ENCODE measurements at places on chromosomes 7 and 10. TPM values are rescaled to one million over a fixed set of nuclear protein-coding genes. Genes with fewer than 3 reads are reported as not detected.

- H3K27ac ChIP-seq: no peak overlapping the region
- no peaks in the 10 kb centered on the region for H3K4me1 ChIP-seq
- H3K4me3 ChIP-seq: no peak overlapping the region
- H3K27me3 ChIP-seq: peaks cover 30% of the 10 kb centered on the region
- H3K36me3 ChIP-seq: no peaks in the 10 kb centered on the region
Observed at GRCh38 chr10:94286901-94287300, 75.8 kb downstream of the NOC3L start.

DNA sequence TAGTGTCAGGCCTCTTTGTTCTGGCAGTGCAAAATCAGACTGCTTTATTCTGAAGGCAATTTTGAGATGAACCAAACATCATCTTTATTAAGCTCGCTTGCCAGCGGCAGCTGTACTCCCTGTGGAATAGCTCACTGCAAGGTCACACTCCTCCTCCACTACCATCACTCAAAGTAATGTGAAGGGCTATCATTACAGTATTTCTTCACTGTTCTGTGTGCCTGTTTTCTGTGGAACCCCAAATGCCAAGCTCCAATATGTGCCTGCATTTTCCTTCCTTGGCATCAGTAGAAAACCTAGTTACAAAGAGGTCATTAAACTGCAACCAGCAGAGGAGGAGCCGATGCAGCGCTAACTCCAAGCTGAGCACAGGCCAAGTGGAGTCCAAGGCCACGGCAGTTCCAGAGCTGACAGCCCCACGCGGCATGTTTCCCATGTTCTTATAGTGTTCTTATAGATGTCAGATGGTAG is 21.4 kb downstream of the BCCIP start:
- H3K4me1 ChIP-seq: no peaks in the 10 kb centered on the region
- no peak overlapping the region for H3K27ac ChIP-seq
- no peaks in the 10 kb centered on the region for H3K27me3 ChIP-seq

DNA sequence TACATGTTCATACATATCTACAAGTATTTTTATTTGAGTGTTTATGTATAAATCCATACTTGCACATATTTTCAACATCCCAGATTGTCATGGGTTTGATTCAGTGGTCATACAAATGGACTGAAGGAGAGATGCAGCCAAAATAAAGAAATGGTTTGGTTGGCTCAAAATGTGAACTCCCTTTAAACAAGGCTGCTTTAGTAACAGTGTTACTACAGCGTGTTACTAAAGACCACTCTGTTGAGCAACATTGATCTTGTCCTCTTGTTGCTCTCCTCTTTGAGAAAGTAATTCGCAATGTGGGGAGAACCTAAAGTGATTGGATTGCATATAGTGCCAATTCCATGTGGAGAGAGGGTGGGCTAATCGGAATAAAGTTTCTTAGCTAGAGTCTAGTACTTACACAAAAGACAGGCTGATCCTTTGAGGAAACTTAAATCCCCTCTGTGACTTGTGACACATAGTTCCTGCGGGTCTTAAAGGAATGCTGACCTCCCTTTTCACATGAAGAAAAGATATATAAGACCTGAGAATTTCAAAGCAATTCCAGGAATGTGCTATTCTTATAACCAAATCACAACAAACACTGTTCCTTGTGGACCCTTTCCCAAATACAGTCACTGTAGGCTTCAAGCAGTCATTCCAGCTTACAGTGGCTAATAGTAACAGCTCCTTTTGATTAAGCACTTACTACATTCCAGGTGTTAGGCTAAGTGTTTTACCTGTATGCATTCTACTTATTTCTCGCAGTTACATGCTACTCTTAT is 144.3 kb downstream of the FZD1 start:
- no peak overlapping the region for H3K4me3 ChIP-seq
- H3K27me3 ChIP-seq: no peaks in the 10 kb centered on the region
- no peak overlapping the region for H3K27ac ChIP-seq
- no peak for DNase-seq
- H3K36me3 ChIP-seq: no peaks in the 10 kb centered on the region

DNA sequence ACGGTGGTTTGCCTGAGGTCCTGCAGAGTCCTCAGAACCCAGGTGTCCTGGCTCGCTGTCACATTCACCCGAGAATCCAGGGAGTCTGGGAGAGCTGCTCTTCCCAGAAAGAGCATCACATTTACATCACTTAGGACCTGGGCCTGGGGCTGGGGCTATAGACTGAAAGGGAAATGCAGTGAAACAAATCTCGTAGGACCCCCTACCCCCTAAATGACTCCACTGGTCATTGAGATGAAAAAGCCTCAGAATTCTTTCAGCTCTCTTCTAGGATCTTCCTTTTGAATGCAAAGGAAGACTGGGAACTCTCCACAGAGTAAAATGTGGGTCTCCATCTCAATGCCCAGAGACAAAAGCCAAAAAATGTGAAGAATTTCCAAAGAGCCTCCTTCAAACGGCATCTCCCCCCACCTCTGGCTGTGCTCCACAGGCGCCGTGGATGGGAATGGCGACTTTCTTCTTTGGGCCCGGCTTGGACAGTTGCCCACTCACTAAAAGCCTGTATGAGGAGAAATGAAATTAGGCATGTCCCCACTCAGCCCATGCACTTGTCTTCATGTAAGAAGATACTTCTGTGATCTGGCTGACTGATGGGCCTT is 49.0 kb upstream of the PODXL start:
- H3K36me3 ChIP-seq: no peaks in the 10 kb centered on the region
- peaks cover 11% of the 10 kb centered on the region for H3K27me3 ChIP-seq
- H3K4me1 ChIP-seq: no peaks in the 10 kb centered on the region
- no peak overlapping the region for H3K4me3 ChIP-seq
- DNase-seq: no peak
- H3K27ac ChIP-seq: no peak overlapping the region

DNA sequence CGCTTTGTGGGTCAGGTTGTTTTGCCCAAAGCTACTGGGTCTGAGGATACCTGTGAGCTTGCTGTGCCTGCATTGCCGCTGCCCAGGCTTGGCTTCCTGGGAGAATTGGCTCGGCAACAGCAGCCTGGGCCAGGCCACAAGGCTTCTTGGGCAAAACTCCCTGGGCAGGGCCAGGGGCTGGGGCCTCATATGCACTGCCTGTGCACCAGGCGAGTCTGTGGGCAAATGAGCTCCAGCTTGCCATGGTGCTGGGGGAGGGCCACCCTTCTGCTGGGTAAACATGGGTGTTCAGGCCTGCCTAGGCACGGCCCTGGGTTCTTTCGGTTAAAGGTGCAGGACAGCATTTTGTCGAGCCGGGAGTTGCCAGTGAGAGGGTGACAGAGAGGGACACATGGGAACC is 19.4 kb downstream of the ZMIZ1 start:
- H3K36me3 ChIP-seq: no peaks in the 10 kb centered on the region
- DNase-seq: no peak
- peaks cover 28% of the 10 kb centered on the region for H3K4me1 ChIP-seq

GRCh38 chr10:132297526-132297925 is 10.2 kb downstream of the STK32C start:
- no peak for DNase-seq
- no peaks in the 10 kb centered on the region for H3K27me3 ChIP-seq
- no peaks in the 10 kb centered on the region for H3K36me3 ChIP-seq
- no peak overlapping the region for H3K4me3 ChIP-seq
- H3K27ac ChIP-seq: no peak overlapping the region

GRCh38 chr10:133068111-133069032 is 19.4 kb upstream of the ADGRA1 start:
- H3K27ac ChIP-seq: no peak overlapping the region
- H3K4me1 ChIP-seq: no peaks in the 10 kb centered on the region
- H3K36me3 ChIP-seq: no peaks in the 10 kb centered on the region
- DNase-seq: no peak
- H3K4me3 ChIP-seq: no peak overlapping the region

GRCh38 chr7:139159900-139160675 is 50.6 kb upstream of the ZC3HAV1 start:
- no peak overlapping the region for H3K27ac ChIP-seq
- no peak for DNase-seq
- no peaks in the 10 kb centered on the region for H3K4me1 ChIP-seq
- no peaks in the 10 kb centered on the region for H3K27me3 ChIP-seq
- no peak overlapping the region for H3K4me3 ChIP-seq

GRCh38 chr10:74738542-74738941 is 87.9 kb upstream of the KAT6B start:
- no peak for DNase-seq
- no peaks in the 10 kb centered on the region for H3K27me3 ChIP-seq
- H3K27ac ChIP-seq: no peak overlapping the region
- no peak overlapping the region for H3K4me3 ChIP-seq
- H3K4me1 ChIP-seq: peaks cover 15% of the 10 kb centered on the region
- no peaks in the 10 kb centered on the region for H3K36me3 ChIP-seq

- peaks cover 5% of the 10 kb centered on the region for H3K27me3 ChIP-seq
- peaks cover 13% of the 10 kb centered on the region for H3K4me1 ChIP-seq
- H3K4me3 ChIP-seq: no peak overlapping the region
- no peak overlapping the region for H3K27ac ChIP-seq
- DNase-seq: no peak
- H3K36me3 ChIP-seq: no peaks in the 10 kb centered on the region
Observed at GRCh38 chr10:86644794-86645445, 9.4 kb upstream of the OPN4 start.

- H3K4me3 ChIP-seq: no peak overlapping the region
- H3K27me3 ChIP-seq: no peaks in the 10 kb centered on the region
- DNase-seq: no peak
- H3K36me3 ChIP-seq: peaks cover 5% of the 10 kb centered on the region
- peaks cover 16% of the 10 kb centered on the region for H3K4me1 ChIP-seq
- no peak overlapping the region for H3K27ac ChIP-seq
Observed at GRCh38 chr7:880450-880849, 4.1 kb downstream of the GET4 start.

Gene MRPS24
- total RNA-seq: 121 TPM

Gene TNS3
- total RNA-seq: 0.11 TPM

Gene RBP4
- total RNA-seq: not detected

Gene SCD
- 203 TPM for total RNA-seq

Gene TRPV5
- not detected for total RNA-seq

Gene MUC3A
- not detected for total RNA-seq

All from activated CD4-positive, alpha-beta T cell treated with anti-CD3 and anti-CD28 coated beads for 36 hours (primary cell).